ENCODE measurements at places on chromosomes 4 and X.
A peak's percentile ranks its signal among the peaks of the same experiment; 100 is the strongest.

- DNase-seq = no peak
Measured at GRCh38 chrX:153530411-153531129, 13.1 kb downstream of the ATP2B3 start.

- peak; percentile 95 for DNase-seq
Measured at GRCh38 chrX:70454441-70455365, 10.1 kb downstream of the DLG3 start.

DNA sequence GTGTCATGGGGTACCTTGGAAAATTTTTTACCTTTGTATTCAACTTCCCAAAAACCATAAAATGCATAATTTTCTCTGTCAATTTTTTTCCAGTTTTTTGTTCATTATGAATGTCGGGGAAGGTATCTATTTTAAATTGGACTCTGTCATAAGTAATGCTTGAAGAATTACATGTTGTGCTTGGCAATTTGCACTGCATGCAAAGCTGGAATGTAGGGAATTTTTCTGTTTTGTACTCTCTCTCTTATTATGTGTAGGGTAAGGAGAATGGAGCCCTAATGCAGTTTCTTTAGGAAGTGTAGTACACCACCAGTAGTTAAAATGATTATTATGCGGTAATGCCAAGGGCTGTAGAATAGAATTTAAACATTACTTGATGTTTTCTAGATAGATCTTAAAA, 137.7 kb upstream of the LIMCH1 start:
- DNase-seq = no peak

- DNase-seq = no peak
Measured at GRCh38 chrX:153650959-153651358, 4.0 kb downstream of the DUSP9 start.

DNA sequence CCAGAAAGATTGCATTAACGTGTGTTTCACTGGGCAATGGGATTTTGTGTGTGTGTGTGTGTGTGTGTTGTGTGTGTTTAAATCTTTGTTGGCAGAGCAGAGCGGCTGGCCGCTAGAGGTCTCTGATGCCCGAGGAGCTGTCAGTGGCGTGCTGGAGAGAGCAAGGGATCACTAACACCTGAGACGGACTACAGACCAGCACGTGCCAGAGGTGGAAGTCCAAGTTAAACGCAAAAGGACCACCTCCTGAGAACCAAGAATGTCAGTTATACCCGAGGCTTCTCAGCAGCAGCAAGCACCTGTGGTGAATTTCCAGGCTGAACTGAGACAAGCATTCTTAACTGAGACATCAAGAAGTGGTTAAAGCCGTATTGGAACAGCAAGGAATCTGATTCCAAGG, 9.0 kb upstream of the SLC25A14 start:
- peak; percentile 50 for DNase-seq

- DNase-seq = no peak
Measured at GRCh38 chr4:11470438-11471045, 41.8 kb upstream of the HS3ST1 start.

DNA sequence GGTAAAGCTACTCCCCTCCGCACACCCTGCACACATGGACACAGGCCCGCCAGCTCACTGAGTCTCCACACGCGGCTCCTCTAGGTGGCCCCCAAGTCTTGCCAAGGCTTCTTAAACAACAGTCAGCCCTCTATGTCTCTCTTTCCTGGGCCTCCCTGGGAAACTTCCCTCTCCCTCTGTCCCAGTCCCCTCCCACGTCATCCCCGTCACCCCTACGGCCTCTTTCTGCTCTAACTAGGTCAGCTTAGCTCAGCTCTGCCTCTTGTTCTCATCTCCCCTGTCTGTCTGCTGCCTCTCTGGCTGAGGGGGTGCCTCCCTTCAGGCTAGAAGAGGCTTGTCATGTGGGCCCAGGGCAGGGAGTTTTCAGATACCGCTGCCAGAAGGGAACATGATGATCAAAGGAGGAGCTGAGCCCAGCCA, 38.8 kb downstream of the SEPTIN6 start:
- DNase-seq = no peak

DNA sequence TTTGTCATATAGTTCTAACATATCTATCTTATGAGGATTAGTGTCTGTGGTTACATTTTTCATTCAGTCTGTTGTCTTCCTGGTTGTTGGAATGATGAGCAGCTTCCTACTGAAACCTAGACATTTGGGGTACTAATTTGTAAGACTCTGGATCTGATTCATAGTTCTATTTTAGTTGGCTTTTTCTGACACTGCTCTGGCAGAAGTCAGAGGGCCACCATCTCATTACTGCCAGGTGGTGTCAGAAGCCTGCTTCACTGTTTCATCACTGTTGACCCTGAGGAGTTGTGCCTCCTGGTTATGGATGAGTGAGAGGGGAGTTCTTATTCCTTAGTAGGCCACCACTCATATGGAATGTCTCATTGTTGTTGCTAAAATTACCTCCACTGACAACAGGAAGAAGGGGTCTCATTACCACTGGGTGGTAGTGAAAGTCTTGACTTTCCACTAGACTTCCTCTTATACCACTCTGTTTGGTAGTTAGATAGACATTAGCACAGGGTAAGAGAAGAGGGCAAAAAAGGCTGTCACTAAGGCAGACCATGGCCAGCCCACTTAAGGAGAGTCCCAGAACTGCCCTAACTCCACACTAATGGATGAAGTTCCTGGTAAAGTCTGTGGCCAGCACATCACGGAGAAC, 395.2 kb downstream of the SPOCK3 start:
- no peak for DNase-seq

- DNase-seq = no peak
Measured at GRCh38 chr4:6342530-6343293, 73.1 kb downstream of the WFS1 start.

DNA sequence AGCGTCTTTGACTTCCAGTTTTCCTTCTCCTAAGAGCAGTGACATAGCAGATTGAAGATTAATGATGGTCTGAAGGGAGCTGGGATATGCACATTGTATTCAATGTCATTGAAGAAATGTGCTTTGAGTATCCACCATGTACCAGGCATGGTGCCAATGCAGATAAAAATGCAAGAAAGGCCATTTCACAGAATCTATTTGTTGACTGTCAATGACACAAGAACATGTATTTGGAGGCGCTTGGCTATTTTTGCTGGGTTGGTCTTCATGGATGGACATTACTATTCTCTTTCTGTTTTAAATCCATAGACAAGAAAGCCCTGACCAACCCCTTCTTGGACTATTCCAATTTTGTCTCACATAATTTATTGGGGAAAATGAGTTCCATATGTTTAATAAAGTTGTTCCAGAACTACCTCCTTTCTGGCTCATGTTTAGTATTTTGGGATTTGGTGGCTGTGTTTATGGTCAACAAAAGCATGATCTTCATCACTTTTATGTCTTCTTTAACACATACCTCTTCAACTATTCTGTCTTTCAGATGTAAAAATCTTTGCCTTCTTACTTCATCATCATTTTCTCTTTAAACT, 174.5 kb downstream of the CPE start:
- no peak for DNase-seq

GRCh38 chrX:40092808-40093435, 4.8 kb downstream of the BCOR start:
- DNase-seq = no peak

GRCh38 chr4:39719804-39720580, 22.1 kb downstream of the UBE2K start:
- DNase-seq = no peak

GRCh38 chr4:7156761-7157488, 35.4 kb upstream of the SORCS2 start:
- peak; percentile 35 for DNase-seq

GRCh38 chrX:103730796-103731493, 20.2 kb downstream of the TMEM31 start:
- DNase-seq = peak; percentile 16

- no peak for DNase-seq
Measured at GRCh38 chrX:40088803-40089540, 8.8 kb downstream of the BCOR start.

GRCh38 chrX:38273453-38273852, 52.8 kb upstream of the SRPX start:
- no peak for DNase-seq

GRCh38 chr4:100428051-100428450, 89.8 kb downstream of the EMCN start:
- DNase-seq = peak; percentile 13

- no peak for DNase-seq
Measured at GRCh38 chr4:148270630-148271029, 171.6 kb downstream of the NR3C2 start.

DNA sequence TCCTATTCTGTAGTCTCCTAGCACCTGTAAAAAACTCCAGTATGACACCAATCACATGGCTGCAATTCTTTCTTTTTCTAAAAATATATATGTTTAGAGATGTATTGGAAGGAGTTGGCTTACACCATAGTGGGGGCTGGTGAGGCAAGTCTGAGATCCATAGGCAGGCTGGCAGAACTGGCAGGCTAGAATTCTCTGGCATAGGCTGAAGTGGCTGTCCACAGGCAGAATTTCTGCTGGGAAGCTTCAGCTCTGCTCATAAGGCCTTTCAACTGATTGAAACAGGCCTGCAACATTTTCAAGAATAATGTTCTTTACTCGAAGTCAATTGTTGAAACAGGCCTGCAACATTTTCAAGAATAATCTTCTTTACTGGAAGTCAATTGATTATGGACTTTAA, 37.0 kb downstream of the FGF2 start:
- no peak for DNase-seq

DNA sequence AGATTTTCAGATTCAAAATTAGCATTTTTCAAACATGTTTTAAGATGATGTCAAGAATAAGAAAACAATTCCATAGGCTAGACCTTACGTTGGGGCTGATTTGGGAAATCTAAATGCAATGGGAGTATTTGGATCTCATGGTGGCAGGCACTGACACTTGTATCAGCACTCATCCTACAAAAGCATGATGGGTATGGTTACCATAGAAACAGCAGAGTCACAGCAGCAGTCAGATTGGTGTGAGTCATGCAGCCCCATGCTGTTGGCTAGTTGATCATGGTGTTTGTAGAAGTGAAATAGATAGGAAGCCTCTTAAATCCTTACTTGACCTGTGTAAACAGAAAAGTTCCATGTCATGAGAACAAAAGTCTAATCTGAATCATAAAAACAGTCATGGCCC, 1637.3 kb upstream of the PABPC4L start:
- peak; percentile 1 for DNase-seq

GRCh38 chr4:145195167-145195952, 15.0 kb upstream of the OTUD4 start:
- DNase-seq = no peak

DNA sequence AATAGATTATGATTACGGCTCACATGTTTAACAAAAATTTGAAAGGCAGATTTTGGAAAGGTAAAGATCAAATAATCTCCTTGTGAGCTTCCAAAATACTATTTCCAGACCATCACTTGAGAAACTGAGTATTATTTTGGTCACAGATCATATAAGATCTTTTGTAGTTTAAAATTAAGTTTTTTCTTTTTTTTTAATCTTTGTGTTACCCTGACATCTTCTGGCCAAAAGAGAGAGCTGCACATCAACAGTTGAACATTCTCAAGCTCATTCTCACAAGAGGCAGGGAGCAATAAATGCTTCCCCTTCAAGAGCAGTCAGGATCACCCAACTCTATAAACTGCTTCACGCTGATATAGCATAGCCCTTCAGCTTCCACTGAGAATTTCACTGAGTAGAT, 15.9 kb downstream of the TMEM192 start:
- DNase-seq = no peak

- no peak for DNase-seq
Measured at GRCh38 chrX:114006664-114007063, 577.2 kb upstream of the HTR2C start.

DNA sequence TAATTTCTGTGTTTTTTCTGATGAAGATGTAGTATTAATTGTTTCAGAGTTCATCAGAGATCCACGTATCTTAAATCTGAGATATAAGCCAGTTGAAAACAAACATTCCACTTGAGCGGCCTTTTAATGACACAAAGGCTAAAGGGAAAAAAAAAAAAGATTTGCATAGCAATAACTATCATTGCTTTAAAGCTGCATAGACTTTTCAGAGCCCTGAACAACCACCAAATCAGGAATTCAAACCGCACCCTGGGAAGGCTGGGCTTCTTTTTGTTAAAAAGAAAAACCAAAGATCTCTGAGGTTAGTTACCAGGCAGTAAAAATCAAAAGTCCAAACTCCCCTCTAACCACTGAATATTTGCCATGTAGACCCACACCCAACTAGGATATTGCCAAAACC, 206.0 kb downstream of the HHIP start:
- no peak for DNase-seq

- DNase-seq = peak; percentile 14
Measured at GRCh38 chr4:20532871-20533870, 167.1 kb upstream of the PACRGL start.

DNA sequence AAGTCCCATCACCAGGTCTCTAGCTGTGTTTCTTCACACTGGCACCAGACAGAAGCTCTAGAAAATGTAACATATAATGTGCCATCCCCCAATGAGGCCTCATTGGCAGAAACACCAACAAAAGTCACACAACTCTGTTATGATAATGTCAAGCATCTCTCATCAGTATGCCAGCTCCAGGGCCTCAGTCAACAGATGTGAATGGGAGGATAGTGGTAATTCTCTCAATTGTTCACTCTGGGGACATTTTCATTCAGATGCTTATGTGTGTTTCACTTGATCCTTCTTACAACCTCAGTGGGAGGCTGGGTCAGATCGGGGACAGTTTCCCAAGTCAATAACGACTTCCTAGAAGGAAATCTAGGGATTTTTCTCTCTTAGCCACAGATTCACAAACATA, 57.5 kb upstream of the SCOC start:
- no peak for DNase-seq

- DNase-seq = peak; percentile 29
Measured at GRCh38 chrX:46408553-46409407, 136.4 kb downstream of the ZNF674 start.

GRCh38 chr4:176545872-176546271, 226.1 kb downstream of the SPCS3 start:
- DNase-seq = peak; percentile 5

DNA sequence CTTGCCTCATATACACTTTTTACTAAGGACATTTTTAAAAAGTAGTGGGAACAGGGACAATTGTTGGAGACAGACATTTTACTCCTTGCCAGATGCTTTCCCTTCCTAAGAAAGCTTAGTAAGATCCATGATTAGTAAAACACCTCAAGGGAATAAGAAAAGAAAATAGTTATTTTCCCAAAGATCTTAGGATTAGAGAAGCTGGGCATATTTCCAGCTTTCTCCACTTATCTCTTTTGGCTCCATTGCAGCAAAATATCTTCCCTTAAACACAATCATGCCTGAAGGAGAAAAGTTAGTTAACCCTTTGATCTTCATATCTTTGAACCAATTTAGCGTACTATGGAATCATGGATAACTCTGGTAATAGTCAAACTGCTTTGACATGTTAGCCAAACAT, 257.9 kb downstream of the PCDH18 start:
- peak; percentile 3 for DNase-seq

DNA sequence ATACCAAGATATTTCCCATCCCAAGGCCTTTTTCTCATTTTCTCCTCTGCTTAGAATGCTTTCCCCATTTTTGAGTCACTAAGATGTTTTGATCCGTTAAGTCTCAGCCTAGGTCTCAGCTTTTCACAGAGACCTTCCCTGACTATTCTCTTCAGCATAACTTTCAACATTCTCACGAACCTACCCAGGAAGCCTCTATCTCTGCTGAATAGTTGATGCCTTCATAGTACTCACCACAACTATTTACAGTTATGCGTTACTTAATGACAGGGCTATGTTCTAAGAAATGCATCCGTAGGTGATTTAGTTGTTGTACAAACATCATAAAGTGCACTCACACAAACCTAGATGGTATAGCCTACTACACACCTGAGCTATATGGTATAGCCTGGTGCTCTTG, 64.5 kb downstream of the ARL9 start:
- no peak for DNase-seq

Measured in SJCRH30 (cell line).